HT1080 (cell line): ENCODE measurements at places on chromosomes 11 and 22.
A peak's percentile ranks its signal among the peaks of the same experiment; 100 is the strongest.

- DNase-seq = no peak
Observed at GRCh38 chr22:33028234-33028633, 29.9 kb downstream of the SYN3 start.

- DNase-seq = no peak
Observed at GRCh38 chr11:15180212-15180792, 65.6 kb downstream of the INSC start.

DNA sequence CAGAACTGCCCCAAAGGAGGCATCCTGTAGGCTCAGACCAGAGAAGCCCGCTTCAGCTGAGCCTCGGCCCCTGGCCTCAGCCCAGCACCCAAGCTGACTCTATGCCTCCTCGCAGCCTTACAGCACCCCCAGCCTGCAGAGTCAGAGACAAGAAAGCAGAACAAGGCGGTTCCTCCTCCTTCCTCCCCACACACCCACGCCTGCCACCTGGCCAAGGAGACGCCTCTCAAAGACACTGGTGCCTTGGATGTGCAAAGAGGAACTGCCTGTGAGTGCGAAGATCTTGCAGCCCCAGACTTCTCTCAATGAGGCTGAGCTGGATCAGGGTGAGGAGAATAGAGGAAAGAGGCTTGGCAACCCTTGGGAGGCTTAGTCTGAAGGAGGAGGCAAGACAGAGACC lies 60.2 kb downstream of the PDE2A start:
- no peak for DNase-seq

DNA sequence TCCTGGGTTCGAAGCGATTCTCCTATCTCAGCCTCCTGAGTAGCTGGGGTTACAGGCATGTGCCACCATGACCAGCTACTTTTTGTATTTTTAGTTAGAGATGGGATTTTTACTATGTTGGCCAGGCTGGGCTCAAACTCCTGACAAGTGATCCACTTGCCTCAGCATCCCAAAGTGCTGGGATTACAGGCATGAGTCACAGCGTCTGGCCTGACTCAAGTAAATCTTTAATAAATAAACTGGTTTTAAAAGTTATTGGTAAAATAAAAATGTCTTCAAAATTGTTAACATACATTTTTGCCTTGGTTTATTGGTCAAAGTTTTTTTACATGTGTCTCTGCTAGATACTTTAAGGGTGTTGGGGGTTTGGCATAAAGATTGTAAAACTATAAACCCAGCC lies 7.3 kb upstream of the PES1 start:
- no peak for DNase-seq

GRCh38 chr11:36317992-36318391 lies 21.9 kb downstream of the PRR5L start:
- no peak for DNase-seq

DNA sequence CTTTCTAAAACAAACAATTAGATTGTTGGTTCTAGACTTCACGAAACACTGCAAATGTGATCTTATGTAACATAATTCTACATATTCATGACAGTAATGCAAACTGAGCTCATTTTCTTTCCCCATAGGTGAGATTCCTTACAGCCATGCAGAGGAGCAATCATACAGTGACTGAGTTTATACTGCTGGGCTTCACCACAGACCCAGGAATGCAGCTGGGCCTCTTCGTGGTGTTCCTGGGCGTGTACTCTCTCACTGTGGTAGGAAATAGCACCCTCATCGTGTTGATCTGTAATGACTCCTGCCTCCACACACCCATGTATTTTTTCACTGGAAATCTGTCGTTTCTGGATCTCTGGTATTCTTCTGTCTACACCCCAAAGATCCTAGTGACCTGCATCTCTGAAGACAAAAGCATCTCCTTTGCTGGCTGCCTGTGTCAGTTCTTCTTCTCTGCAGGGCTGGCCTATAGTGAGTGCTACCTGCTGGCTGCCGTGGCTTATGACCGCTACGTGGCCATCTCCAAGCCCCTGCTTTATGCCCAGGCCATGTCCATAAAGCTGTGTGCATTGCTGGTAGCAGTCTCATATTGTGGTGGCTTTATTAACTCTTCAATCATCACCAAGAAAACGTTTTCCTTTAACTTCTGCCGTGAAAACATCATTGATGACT lies 1.5 kb downstream of the OR9G1 start:
- peak; percentile 90 for DNase-seq

DNA sequence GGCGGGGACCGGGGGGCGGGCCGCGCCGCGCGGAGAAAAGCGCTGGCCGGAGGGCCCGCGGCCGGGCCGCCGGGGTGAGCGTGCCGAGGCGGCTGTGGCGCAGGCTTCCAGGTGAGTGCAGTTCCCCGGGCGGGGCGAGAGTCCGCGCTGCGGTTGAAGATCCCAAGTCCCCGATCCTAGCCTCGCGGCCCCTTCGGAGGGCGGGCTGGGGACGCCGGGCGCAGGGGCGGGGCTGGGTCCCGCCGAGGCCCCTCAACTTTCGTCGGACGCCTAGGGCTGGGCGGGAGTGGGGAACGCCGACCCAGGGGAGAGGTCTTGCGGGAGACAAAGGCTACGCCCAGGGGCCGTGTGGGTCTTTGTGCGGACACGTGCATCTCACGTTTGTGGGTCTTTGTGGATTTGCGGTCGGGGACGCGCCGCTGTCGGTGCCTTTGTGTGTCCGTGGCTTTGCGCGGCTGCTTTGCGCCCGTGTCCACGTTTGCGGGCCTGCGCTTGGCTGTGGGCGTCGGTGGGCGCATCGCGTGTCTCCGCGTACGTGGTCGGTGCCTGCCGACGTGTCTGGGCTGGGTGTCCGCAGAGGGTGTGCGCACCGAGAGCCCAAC lies at the start of gene TSKU:
TSKU (plus strand) TSS at position 63 of the 602 bp plus-strand sequence. CDS start 12,261 bp downstream, outside the sequence.
- DNase-seq = peak; percentile 24

DNA sequence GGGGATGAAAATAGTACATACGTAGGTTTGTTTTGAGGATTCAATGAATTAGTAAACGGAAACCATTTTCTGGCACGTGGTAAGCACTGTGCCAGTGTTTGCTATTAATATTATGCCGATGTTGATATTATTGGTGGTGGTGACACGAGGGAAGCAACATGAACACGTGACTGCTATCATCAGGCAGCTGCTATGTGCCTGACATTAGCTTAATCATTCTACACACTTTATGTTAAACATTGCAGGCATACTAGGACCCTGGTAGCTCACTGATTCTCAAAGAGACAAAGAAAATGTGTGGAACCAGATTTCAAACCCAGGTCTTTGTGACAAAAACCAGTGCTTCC lies 656 bp downstream of the SRRD start:
- DNase-seq = no peak

DNA sequence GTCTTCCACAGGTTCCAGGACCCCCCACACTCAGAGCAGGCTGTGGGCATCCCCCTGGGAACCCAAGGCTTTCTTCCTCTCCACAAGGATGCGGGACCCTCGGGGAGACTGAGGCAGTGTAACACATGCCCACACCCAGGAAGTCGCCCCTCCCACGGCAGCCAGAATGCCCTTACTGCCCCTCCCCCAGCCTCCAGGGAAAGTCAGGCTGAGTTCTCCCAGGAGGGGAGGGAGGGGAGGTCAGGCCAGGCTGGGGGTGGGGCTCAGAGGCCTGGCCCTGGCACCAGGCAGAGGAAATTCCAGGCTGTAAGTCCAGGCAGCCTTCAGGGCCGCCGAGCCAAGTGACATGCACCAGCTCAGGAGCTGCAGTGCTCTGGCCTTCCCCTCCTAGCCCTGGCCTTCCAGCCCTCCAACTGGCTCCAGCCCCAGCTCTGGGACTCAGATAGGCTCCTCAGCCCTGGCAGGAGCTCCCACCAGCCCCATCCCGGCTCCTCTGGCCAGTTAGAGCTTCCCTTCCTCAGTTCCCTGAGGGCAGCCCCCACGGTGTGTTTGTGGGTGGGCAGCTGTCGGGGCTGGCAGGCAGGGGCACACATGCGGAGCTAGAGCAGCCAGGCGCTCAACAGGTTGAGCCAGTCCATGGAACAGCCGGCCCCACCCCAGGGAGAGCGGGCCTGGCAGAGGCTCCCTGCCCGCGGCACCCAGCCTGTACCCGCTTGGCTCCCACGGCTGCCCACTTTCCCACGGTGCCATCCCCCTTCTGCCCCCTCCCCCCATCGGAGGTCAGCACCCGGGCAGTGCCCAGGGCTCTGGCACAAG lies 3.6 kb downstream of the BCL9L start:
- DNase-seq = peak; percentile 70

DNA sequence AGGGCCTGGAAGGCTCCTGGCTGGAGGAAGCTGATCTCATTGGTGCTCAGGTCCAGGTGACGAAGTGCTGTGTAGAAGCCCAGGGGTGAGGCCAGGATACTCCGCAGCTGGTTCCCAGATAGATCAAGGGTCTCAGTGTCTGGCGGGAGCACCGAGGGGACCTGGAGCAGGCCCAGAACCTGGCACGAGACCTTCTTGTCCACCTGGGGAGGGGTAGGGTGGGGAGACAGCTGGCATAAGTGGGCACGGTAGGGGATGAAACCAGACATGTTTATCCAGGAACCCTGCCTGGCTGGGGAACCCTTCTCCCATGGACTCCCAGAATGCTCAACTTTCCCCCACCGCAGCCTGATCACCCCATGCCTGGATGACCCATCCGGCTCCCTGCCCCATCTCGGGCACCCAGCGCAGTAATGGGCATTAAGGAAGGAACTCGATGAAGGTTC lies 9.2 kb downstream of the LRRC32 start:
- DNase-seq = no peak

- no peak for DNase-seq
Observed at GRCh38 chr11:128477278-128477677, 110.1 kb downstream of the ETS1 start.

DNA sequence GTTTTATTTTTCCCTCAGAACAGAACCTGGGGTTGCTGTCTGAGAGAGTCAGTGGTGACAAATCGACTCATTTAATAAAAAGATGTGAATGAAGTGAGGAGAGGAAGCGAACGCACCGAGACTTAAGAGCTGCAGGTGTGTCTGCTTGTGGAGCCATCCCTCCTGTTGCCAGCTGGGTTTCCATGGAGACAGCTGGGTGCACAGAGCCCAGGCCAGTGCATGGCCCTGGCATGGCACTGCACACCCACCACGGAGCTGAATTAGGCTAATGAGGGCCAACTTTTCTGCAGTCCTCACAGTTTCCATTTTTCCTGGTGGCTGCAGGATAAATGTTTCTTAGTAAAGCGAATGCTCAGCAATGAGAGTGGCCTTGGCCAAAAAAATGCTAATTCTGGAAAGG lies 750.2 kb downstream of the OPCML start:
- no peak for DNase-seq

GRCh38 chr22:36213586-36213985 lies 12.0 kb upstream of the APOL4 start:
- DNase-seq = no peak

- DNase-seq = no peak
Observed at GRCh38 chr11:121372671-121373429, 79.3 kb upstream of the SORL1 start.

- no peak for DNase-seq
Observed at GRCh38 chr11:46285594-46286033, 8.2 kb downstream of the CREB3L1 start.

DNA sequence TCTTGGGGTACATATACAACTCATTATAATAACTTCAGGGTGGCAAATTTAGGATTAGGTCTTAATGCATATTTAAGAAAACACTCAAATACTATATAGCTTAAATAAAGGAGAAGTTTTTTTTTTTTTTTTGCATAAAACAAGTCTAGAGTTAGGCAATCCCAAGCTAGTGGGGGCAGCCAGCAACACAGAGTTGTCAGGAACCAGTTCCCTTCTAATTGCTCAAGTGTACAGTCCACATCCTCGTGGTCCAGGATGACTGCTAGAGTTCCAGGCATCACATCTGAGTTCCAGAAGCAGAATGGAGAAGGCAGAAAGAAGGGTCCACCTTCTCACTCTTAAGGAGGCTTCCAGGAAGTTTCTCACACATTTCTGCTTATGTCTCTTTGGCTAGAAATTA lies 261.9 kb upstream of the PLET1 start:
- no peak for DNase-seq

DNA sequence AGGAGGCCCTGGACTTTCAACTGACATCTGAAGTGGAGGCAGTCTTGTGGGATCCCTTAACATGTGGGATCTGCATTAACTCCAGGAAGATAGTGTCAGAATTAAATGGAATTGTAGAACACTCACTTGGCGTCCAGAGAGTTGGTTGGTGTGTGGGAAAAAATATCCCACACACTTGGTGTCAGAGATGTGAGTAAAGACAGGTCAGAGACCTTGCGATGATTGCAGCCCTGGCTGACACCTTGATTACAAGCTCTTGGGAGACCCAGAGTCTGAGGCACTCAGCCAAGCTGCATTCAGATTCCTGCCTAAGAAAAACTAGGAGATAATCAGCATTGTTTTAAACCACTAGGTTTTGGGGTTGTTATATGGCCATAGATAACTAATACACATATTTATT lies 7.2 kb upstream of the TPCN2 start:
- no peak for DNase-seq

GRCh38 chr11:102109896-102110760 lies at the start of gene YAP1:
Gene YAP1, plus strand, starts transcription at chr11:102110447. Its CDS starts 402 bp downstream, at chr11:102110849.
- peak; percentile 90 for DNase-seq

DNA sequence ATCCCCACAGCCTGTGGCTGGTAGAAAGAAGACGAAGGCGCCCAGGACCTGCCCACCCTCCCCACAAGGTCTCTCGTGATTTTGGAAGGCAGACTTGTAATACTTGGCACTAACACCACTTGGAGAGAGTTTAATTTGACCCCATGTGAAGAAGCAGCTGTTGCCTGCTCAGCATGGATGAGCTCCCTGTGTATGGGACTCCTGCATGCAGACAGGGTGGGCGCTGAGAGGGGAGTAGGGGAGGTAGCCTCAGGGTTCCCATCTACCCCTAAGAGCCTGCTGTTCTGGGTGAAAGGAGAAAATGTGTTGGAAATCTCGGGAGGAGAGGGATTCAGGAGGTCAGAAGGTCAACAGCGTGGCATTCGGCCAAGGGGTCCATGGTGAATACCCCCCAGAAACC lies 625.9 kb downstream of the TBC1D22A start:
- no peak for DNase-seq

- DNase-seq = no peak
Observed at GRCh38 chr11:66417000-66417399, 3.8 kb upstream of the NPAS4 start.

- DNase-seq = no peak
Observed at GRCh38 chr22:24935771-24936483, 10.6 kb downstream of the LHFPL7 start.

GRCh38 chr11:62560566-62561103 lies 13.1 kb downstream of the EEF1G start:
- peak; percentile 98 for DNase-seq

DNA sequence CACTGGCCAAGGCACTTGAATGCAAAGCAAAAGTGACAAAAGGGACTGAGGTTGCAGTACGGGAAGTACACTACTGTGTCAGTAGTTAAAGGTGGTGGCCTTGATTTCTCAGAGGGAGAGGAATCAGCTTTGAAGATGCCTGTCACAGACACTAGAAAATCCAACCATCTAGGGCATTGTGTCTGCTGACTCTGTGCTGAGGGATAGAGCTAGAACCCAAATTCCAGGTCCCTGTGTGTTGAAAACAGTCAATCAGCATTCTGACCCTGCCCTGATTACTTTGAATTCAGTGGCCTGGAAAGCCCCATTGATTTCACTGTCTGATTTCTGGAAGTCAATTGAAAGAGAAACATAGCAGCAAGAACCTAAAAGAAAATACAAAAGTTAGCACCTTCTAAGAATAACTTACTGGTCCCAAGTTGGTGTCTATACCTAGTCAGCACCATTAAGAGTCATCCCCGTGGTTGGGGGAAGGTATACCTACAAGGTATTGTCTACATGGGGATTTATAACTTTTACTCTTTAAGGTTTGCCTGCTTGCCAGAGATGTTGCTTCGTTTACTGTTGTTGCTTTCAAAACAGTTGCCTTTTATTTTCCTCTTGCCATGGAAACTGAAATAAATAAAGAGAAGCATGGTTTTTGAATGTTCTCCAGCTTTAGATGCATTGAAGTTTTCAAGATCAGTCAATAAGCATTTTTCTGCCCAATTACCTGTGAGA lies 97.3 kb downstream of the PDHX start:
- DNase-seq = no peak
